Esophagus squamous epithelium (tissue), 5 donors: ENCODE measurements at places on chromosomes 1 and 21. TPM values are rescaled to one million over a fixed set of nuclear protein-coding genes. Genes with fewer than 3 reads are reported as not detected.

- no peak overlapping the region for H3K27ac ChIP-seq
- no peaks in the 10 kb centered on the region for H3K36me3 ChIP-seq
- no peak overlapping the region for H3K4me3 ChIP-seq
- no peak for DNase-seq
- no peaks in the 10 kb centered on the region for H3K4me1 ChIP-seq
Measured at GRCh38 chr1:236830116-236830515, 35.0 kb downstream of the MTR start.

DNA sequence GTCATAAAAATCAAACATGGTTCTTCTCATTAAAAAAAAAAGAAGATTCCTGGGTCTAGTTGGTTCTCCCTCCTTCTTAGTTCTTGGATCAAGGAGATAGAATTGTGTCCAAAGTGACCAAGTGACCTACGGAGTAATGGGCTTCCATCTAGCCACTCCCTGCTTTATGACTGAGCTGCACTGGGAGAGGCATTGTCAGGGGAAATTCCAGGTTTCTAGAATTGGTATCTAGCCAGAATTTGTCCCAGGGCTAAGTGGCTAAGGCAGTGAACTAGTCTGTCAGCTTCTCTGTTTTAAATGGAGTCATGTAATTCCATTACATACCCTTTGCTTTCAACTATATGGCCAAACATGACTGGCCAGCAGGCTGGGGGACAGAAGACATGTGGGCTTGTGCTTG lies 40.1 kb upstream of the ERG start:
- DNase-seq, result no peak
- no peaks in the 10 kb centered on the region for H3K27me3 ChIP-seq
- H3K4me3 ChIP-seq, result no peak overlapping the region
- H3K27ac ChIP-seq, result no peak overlapping the region
- no peaks in the 10 kb centered on the region for H3K36me3 ChIP-seq

SDHC gene
- 40.0 TPM for total RNA-seq

- no peaks in the 10 kb centered on the region for H3K36me3 ChIP-seq
- no peaks in the 10 kb centered on the region for H3K27me3 ChIP-seq
- peak overlapping the region; percentile 39 for H3K4me3 ChIP-seq
- peak overlapping the region; percentile 99 for H3K27ac ChIP-seq
Measured at GRCh38 chr1:149888999-149889289, 10.4 kb upstream of the BOLA1 start.

DNA sequence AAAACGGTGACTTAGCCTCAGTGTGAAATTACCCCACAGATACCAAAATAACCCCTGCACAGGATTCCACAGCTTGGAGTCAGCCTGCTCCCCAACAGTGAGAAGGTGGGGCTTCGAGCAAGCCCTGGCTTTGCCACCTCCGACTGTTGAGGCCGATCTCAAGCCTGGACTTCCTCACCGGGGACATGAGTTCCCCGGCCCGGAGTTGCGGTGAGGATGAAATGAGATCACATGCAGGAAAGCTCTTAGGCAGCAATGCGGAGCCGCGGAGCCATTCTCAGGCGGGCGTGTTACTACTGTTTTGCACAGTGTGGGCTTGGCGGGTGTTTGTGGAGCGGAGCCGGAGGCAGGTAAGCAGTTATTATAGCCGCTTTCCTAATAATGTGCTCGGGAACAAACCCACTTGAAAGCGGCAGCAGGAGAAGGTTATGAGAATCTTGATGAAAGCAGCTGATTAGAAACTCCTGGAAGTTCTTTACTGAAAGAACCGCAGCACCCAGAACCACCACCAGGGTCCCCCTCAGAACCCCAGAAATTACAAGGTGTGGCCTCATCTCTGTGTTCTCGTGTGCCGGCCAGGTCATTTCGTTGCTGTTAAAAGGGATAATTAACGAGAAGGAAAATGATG lies 3.9 kb upstream of the CLSTN1 start:
- no peak overlapping the region for H3K4me3 ChIP-seq
- no peaks in the 10 kb centered on the region for H3K27me3 ChIP-seq
- H3K27ac ChIP-seq, result peak overlapping the region; percentile 1
- DNase-seq, result no peak
- H3K4me1 ChIP-seq, result peaks cover 14% of the 10 kb centered on the region

DNA sequence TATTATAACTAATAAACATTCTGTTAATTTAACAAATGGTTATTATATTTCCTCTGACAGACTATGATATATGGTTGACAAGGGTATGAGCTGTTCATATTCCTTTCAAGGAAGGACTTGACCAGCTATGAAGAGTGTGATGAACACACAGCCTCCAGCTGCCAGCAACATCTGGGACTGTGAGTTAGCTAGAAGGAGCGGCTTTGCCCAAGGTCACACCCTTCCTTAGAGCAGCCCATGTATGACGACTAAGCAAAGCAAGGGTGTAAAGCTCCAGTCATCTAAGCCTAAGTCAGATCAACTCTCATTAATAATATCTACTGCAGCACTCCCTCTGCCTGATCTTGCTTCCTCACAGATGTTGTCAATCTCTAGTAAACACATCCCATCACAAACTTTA lies 355.4 kb downstream of the PLPP3 start:
- no peaks in the 10 kb centered on the region for H3K36me3 ChIP-seq
- H3K4me3 ChIP-seq, result no peak overlapping the region
- DNase-seq, result no peak
- H3K27me3 ChIP-seq, result no peaks in the 10 kb centered on the region
- H3K27ac ChIP-seq, result no peak overlapping the region

ATP1A4 gene
- total RNA-seq, result 1.8 TPM

- no peaks in the 10 kb centered on the region for H3K4me1 ChIP-seq
- H3K27ac ChIP-seq, result no peak overlapping the region
- no peaks in the 10 kb centered on the region for H3K36me3 ChIP-seq
- H3K27me3 ChIP-seq, result no peaks in the 10 kb centered on the region
- no peak for DNase-seq
- no peak overlapping the region for H3K4me3 ChIP-seq
Measured at GRCh38 chr1:47894410-47895278, 102.5 kb downstream of the TRABD2B start.

C1QA gene
- 167 TPM for total RNA-seq

GRCh38 chr1:88523854-88524528 lies 160.1 kb upstream of the PKN2 start:
- no peak overlapping the region for H3K27ac ChIP-seq
- no peak overlapping the region for H3K4me3 ChIP-seq
- no peaks in the 10 kb centered on the region for H3K4me1 ChIP-seq
- H3K36me3 ChIP-seq, result no peaks in the 10 kb centered on the region

- no peaks in the 10 kb centered on the region for H3K4me1 ChIP-seq
- H3K4me3 ChIP-seq, result no peak overlapping the region
- H3K27ac ChIP-seq, result no peak overlapping the region
- H3K27me3 ChIP-seq, result no peaks in the 10 kb centered on the region
- H3K36me3 ChIP-seq, result no peaks in the 10 kb centered on the region
- no peak for DNase-seq
Measured at GRCh38 chr1:56866656-56867055, 12.1 kb downstream of the C8A start.

MYCL gene
- total RNA-seq, result 15.4 TPM

PRRX1 gene
- total RNA-seq, result 4.2 TPM

SLAMF9 gene
- 0.99 TPM for total RNA-seq

DNA sequence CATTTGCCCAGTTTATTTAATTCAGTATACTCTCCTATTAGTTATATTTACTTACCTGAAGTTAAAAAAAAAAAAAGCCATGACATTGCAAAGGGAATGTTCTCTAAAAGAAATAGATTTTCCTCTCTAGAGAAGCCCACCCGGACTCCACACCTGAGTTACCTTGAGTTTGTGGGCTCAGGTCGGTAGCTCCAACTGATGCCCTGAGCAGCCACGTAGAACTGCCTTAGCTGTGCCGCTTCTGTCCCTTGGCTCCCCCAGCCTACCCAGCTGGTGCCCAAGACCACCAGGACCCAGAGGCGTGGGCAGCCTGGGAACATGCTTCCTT lies 250 bp downstream of the F5 start:
- no peaks in the 10 kb centered on the region for H3K4me1 ChIP-seq
- no peak for DNase-seq
- H3K27me3 ChIP-seq, result peaks cover 44% of the 10 kb centered on the region
- no peak overlapping the region for H3K27ac ChIP-seq
- no peaks in the 10 kb centered on the region for H3K36me3 ChIP-seq

DNA sequence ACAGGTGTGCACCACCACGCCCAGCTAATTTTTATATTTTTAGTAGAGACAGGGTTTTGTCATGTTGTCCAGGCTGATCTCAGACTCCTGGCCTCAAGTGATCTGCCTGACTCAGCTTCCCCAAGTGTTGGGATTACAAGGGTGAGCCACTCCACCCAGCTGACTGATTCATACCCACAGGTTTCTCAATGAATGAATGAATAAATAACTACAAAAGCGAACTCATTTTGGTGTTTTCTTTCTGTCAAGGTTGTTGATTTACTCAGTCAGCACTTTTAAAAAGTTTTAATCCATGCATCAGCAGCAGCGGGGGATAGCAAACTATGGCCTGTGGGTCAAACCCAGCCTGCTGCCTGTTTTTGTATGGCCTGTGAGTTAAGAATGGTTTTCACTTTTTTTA lies 217.5 kb downstream of the FAF1 start:
- DNase-seq, result no peak
- no peak overlapping the region for H3K4me3 ChIP-seq
- H3K27me3 ChIP-seq, result no peaks in the 10 kb centered on the region
- no peak overlapping the region for H3K27ac ChIP-seq
- H3K4me1 ChIP-seq, result no peaks in the 10 kb centered on the region

AADACL4 gene
- not detected for total RNA-seq

DNA sequence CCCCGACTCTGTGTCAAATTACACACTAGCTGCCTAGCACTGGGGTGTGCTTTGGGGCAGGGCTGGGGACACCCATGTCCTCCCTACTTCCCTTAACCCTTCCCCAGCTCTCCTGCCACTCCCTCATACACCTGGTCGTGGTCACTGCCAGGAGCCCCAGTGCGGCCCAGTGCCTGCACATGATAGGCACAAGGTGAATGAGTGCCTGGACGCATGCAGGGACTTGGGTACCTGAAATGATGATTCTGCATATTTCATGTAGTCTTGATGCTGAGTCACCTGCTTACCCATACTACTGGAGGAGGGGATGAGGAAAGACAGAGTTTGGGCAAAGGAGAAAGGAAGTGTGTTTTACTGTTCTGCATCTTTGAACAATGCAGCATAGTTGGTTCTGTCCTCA lies 1.5 kb upstream of the VANGL2 start:
- no peaks in the 10 kb centered on the region for H3K27me3 ChIP-seq
- no peaks in the 10 kb centered on the region for H3K36me3 ChIP-seq
- H3K4me3 ChIP-seq, result no peak overlapping the region
- no peak overlapping the region for H3K27ac ChIP-seq

MNDA gene
- total RNA-seq, result 2.3 TPM

GRCh38 chr1:77824079-77824478 lies 44.6 kb downstream of the MIGA1 start:
- no peaks in the 10 kb centered on the region for H3K36me3 ChIP-seq
- peaks cover 6% of the 10 kb centered on the region for H3K4me1 ChIP-seq
- no peak overlapping the region for H3K27ac ChIP-seq
- DNase-seq, result no peak

DCST1 gene
- not detected for total RNA-seq

RNU1-4 gene
- total RNA-seq, result under 0.01 TPM

- H3K36me3 ChIP-seq, result no peaks in the 10 kb centered on the region
- no peak for DNase-seq
- peaks cover 75% of the 10 kb centered on the region for H3K4me1 ChIP-seq
- H3K27ac ChIP-seq, result peak overlapping the region; percentile 87
Measured at GRCh38 chr21:32452641-32453040, 40.1 kb downstream of the EVA1C start.

DNA sequence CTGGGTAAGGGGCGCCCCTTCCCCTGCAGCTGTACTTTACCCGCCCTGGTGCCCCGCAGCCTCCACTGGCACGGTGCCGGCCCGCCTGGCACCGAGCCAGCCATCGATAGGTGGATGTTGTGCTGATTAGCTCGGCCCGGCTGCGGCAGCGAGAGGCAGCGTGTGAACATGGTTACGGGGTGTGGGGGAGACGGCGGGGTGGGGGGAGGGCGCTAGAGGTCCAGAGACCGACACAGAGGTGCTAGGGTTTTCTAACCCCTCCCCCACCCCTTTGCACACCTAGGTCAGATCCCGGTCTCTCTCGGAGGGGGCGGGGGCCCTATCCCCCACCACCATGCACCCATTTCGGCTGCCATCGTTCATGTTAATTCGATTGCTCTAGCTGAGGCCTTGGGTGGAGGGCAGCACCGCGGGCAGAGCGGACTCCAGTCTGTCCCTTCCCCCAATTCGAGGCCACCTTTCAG lies 6.7 kb downstream of the EFNA4 start:
- peak overlapping the region; percentile 47 for H3K4me3 ChIP-seq
- peak overlapping the region; percentile 81 for H3K27ac ChIP-seq
- no peak for DNase-seq
- H3K36me3 ChIP-seq, result peaks cover 33% of the 10 kb centered on the region
- no peaks in the 10 kb centered on the region for H3K27me3 ChIP-seq
- peaks cover 21% of the 10 kb centered on the region for H3K4me1 ChIP-seq

MMEL1 gene
- not detected for total RNA-seq

DNA sequence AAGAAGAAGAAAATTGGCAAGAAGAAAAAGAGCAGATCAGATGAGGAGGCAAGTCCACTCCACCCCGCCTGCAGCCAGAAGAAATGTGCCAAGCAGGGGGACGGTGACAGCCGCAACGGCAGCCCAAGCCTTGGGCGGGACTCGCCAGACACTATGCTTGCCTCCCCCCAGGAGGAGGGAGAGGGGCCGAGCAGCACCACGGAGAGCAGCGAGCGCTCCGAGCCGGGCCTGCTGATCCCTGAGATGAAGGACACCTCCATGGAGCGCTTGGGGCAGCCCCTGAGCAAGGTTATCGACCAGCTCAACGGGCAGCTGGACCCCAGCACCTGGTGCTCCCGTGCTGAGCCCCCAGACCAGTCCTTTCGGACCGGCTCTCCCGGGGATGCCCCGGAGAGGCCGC lies 9.0 kb upstream of the SLC25A34 start:
- no peak overlapping the region for H3K4me3 ChIP-seq
- no peak for DNase-seq
- peaks cover 100% of the 10 kb centered on the region for H3K36me3 ChIP-seq
- no peak overlapping the region for H3K27ac ChIP-seq
- no peaks in the 10 kb centered on the region for H3K27me3 ChIP-seq

NLRP3 gene
- 2.3 TPM for total RNA-seq
